ENCODE measurements at places on chromosomes 16 and 17.

DNA sequence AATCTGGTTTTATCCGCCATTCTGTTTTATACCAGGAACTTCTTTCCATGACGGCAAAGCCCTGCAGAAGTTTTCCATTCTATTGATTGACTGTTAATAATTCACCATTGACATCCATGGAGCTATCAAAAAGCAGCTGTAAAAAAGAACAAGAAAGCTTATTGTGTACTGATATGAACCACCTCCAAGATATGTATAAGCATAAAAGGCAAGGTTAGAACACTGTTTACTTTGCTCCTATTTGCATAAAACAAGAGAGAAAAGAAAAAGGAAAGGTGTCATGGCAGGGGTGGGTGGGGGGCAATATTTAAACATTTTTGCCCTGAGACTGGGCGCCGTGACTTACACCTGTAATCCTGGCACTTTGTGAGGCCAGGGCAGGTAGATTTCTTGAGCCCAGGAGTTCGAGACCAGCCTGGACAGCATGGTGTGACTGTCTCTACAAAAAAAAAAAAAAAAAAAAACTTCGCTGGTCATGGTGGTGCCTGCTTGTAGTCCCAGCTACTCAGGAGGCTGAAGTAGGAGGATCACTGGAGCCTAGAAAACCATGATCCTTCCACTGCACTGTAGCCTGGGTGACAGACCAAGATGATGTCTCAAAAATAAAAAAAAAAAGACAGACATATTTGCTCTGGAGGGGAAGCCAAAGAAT, 52.5 kb downstream of the TMEM114 start:
- no peak for DNase-seq

GRCh38 chr17:78883533-78884131, 19.4 kb downstream of the CEP295NL start:
- DNase-seq = no peak

GRCh38 chr17:47227862-47228261, 18.7 kb downstream of the MYL4 start:
- no peak for DNase-seq

DNA sequence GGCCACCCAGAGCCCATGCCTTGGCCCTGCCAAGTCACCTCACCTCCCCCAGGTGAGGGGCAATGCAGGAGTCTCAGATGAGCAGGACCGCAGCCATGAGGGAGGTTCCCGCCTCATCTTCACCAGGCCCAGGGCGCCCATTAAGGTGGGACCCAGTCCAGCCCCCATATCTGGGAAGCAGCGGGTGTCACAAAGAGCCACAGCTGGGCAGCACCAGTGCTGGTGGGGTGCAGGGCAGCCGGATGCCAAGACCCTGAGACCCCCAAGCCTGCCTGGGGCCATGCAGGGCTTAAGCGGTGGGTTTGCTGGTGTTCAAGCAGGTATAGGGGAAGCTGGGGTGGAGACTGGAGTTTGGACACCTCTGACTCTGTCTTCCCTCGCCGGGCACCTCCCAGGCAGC, 237.8 kb upstream of the GSE1 start:
- no peak for DNase-seq

DNA sequence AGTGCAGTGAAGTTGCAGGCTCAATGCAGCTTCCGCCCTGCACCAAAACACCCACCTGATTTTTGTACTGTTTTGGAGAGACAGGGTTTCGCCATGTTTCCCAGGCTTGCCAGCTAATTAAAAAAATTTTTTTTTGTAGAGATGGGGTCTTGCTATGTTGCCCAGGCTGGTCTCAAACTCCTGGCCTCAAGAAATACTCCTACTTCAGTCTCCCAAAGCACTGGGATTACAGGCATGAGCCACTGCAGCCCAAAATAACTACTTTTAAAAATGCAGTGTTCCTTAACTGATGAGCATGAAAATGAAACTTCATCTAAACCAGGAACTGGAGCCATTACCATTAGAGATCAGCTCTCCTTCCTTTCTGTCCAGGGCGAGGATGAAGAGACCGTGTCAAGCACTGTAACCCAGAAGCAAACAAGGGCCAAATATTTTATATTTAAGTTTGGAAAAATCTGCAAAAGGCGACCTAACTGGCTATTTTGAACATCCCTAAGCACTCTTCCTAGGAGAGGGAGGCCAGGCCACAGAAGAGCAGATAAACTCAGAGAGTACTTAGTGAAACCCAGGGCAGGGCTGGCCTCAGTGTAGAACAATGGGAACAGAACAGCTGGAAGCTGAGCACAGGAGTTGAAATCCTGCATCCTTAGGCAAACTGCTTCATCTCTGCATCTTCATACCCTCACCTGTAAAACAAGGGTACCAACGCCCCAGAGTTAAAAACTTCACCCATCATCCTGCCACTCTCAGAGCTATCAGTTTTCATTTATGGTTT, 24.0 kb downstream of the CREBBP start:
- DNase-seq = no peak

DNA sequence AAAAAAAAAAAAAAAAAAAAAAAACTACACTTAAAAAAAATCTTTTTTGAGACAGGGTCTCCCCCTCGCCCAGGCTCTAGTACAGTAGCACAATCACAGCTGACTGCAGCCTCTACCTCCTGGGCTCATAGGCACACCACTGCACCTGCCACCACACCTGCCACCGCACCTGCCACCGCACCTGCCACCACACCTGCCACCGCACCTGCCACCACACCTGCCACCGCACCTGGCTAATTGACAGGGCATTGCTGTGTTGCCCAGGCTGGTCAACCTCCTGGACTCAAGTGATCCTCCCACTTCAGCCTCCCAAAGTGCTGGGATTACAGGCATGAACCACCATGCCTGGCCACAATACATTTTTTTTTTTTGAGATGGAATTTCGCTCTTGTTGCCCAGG, 17.6 kb upstream of the WDR45B start:
- DNase-seq = no peak

DNA sequence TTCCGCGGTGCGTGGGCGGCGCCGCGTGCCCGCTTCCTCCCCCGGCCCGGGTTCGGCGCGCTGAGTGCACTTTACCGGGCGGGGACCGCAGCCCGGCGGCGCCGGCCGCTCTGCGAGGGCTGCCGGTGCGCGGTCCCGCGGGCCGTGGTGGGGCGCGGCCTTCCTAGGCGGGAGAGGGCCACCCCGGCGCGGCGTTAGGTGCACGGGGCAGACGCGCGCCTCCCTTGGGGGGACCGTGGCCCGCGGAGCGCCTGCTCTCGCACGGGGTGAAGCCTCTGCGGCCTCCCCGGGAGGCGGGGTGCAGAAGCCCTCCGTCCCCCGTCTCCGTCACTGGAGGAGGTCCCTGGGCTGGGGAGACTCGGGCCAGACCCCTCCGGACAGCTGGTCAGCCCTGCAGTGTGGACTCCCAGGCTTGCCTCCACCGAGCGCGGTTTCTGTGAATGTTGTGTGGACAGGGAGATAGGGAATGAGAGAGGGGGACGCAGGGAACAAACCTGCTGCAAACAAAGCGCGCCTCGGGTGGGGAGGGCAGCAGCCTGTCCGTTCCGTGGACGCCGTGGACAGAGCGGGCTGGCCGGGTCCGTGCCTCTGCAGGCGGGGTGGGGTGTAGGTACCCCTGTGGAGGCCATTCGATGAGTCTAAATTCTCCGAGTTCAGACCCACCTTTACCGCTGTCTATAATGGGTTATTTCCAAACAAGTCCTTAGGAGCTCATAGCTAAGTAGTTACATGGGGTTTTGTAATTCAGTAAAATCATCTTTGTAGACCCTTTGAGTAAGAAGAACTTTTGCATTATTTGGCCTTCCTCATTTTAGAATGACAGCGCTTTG, 721 bp downstream of the TBCD start:
- peak; percentile 35 for DNase-seq

DNA sequence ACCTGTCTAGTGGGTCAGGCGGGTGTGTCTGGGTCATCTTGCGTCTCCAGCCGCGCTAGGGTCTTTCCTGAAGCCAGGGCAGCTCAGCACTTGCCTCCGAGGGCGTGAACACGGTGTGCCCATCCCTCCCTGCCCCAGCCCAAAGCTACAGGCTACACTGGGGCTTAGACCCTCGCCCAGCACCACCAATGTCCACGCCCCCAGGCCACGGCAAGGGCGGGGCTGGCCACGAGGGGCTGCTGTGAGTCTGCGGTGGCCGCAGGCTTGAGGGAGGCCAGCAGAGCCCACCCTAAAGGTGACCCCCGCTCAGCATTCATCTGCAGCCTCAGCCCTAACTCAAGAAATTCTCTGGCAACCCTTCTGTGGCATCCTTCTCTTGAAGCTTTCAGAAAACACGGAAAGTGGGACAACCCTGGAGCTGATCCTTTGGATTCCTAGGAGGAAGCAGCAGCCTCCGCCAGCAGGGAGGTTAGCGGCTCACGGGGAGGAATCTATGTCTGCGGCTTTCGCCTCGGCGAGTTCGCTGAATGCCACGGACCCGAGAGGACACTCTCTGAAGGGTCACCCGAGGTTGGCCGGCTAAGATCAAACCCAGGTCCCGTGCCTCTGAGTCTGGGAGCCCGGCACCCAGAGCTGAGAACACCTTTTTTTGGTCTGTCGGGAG, 41.7 kb downstream of the TIMM22 start:
- no peak for DNase-seq

DNA sequence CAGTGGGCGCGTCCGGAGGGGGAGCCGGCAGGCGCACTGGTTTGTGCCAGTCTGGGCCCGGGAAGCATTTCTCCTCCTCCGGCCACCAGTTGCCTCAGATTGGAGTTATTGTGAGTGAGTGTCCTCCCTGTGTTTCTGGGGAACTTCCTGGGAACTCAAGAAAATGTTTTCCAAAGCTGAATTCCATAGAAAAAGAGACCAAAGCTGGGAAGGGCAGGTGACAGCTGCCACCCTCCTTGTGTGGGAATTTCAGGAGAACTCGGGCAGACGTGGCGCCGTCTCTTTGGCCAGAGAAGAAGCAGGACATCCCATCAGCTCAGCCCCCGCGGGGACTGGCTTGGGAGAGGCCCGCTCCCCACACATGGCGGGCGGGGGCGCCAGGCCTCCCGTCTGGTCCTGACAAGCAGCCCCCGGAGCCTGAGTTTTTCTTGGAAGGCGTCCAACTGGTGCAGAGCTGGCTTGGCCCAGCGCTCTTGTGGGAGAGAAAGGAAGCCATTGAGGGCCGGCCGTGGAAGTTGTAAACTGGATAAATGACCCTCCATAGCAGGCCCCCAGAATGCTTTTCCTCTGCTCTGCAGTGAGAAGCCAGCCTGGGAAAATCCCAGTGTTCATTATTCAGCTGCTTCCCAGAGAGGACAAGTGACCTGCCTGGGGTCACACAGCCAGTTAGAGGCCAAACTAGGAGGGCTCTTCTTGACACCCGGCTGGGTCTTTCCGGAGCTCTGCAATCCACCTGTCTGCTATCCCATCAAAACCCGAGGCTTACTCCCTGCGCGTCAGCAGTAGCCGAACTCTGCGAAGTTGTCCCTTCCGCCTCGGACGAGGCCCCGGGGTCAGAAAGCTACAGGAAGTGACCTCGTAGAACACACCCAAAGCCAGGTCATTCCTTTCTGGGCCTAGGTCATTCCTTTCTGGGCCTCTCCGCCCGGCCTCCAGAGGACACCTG, 39.2 kb upstream of the GSE1 start:
- no peak for DNase-seq

GRCh38 chr17:76076765-76077583, 2.0 kb upstream of the ZACN start:
- no peak for DNase-seq

DNA sequence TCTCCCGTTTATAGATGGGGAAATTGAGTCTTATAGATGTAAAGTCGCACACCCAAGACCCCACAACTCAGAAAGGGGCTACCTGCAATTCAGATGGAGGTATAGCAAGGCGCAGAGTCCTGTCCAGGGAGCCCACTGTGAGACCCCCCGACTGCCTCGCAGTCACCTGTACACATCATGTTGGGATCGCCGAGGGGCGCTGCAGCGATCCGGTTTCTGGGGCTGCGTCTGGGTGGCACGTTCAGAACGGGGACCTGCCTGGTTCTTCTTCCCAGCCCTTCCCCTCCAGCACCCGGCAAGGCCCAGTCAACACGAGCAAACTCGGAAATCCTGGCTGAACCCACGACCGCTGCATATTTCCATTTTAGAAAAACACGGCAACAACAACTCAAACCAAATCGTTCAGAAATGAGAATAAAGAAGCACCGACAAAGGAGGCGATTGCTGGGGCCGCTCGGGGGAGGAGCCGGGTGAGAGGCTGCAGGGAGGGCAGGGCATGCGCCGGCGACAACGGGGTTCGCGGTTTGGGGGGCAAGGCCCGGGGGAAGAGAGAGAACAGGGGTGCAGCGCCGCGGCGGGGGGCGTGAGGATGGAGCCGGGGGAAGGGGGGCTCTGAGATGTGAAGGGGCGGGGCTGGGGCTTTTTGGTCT, 643 bp downstream of the HSDL1 start:
- no peak for DNase-seq

DNA sequence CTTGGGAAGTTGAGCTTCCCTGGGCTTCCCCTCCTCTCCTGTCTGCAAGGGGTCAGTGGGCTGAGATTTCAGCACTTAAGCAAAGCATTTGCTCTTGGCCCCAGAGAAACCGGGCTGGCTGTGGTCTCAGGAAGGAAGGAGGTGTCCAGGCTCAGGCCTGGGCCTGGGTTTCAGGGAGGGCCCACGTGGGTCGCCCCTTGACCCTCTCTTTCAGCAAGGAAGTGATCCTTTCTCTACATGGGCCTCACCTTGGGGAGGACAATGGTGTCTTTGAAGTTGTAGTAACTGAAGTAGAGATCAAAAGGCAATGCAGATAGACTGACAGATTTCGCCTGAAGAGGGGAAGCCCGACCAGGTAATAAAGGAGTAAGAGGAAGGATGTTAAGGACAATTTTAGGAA, 2.7 kb downstream of the NOD2 start:
- no peak for DNase-seq

GRCh38 chr16:31364421-31364820, 9.4 kb downstream of the ITGAX start:
- DNase-seq = no peak

GRCh38 chr16:8109510-8110369, 480.6 kb downstream of the TMEM114 start:
- DNase-seq = no peak

DNA sequence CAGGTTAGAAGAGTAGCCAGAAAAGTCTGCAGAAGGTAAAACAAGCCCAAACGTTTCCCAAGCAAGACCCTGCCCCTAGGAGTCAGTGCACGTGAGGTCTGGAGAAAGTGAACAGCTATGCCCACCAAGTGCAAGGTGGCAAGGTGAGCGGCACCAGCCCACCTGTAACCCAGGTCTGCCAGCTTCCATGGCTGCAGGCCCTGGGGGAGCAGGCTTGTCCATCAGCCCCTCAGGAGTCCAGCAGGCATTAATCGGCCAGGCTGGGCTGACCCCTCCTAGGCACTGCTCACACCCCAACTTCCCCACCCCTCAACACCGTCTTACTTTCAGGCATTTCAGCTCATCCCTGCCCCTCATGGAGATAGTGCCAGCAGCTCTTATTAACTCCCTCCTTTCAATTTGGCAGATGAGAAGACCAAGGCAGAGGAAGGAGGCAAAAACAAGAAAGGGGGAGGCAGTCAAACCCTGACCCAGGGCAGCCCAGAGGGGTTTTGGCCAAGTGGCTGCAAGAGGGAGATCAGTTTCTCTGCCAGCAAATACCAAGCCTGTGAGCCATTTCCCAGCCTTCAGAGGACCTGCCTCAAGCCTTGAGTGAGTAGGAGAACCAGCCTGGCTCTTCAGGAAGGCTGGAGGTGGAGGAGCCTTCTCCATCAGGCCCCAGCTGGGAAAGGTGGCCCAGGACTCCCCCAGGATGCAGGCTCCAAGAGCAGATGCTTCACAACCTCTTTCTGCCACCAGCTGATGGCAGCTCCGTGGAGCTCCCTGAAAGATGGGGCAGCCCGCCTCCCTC, 14.7 kb downstream of the BEAN1 start:
- no peak for DNase-seq

GRCh38 chr16:85986931-85987749, 88.2 kb downstream of the IRF8 start:
- DNase-seq = no peak

GRCh38 chr16:15502041-15502725, 67.8 kb downstream of the BMERB1 start:
- DNase-seq = no peak

GRCh38 chr16:50446861-50447260, 78.1 kb upstream of the BRD7 start:
- DNase-seq = no peak

Data from stimulated activated CD8-positive, alpha-beta memory T cell treated with anti-CD3 and anti-CD28 coated beads, Interleukin-2, amount 100 ng/mL, for 48 hours (primary cell).